ENCODE measurements at places on chromosomes 2 and 18.

DNA sequence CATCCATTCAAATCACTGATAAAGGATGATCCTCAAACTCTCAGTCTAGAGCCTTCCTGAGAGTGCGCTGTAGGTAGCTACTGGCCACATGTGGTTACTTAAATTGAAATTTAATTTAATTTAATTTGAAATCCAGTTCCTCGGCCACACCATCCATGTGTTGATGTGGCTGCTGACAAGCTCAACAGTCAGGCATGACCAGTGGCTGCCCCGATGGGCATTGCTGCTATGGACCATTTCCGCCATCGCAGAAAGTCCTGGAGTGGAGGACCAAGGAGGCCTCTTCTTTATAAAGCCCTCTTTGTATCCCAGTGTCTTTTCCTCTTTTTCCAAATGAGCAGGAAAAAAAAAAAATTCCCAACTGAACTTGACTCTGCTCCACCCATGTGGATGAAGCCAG is 100.6 kb downstream of the HDAC4 start:
- DNase-seq, result no peak

- DNase-seq, result no peak
These were observed 27.2 kb upstream of the COBLL1 start for GRCh38 chr2:164868563-164869419.

DNA sequence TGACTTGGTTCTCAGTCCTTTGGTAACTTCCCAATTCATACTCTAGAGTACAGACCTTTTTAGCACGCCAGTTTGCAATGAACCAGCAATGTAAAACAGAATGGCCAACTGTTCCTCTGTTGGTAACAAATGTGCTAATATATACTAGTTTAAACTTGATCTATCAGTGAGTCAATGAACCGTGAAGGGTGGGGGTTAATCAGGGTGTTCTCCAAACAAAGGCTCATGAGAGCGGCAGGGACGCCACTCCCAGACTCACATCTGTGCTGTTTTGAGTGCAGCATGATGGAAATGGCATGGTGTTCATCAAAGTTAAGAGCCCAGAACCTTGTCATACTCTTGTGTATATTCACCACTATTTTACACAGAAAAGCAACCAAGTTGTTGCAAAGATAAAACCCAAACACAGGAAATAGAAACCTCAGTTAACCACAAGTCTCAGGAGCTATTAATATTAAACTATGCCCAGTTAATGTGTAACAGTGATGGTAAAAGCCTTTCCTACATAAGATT is 70.3 kb downstream of the CERKL start:
- peak; percentile 76 for DNase-seq

GRCh38 chr2:119580550-119581072 is 36.4 kb downstream of the CFAP221 start:
- no peak for DNase-seq

DNA sequence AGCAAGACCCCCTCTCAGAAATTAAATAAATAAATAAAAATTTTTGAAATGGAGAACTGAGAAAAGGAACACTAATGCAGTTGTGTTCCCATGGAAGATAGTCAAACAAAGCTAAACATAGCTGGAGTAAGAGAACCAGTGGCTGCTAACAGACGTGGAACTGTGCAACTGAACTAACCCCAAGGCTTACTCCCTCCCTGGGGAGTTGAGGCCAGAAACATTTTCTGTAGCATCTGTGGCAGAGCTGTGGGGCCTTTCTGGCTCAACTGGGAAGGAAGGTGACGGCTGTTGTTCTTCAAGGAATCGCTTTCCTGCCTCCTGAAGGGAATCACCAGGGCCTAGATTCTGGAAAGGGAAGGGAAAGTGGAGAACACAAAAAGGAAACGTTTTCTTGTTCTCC is 53.9 kb upstream of the B3GNT2 start:
- no peak for DNase-seq

DNA sequence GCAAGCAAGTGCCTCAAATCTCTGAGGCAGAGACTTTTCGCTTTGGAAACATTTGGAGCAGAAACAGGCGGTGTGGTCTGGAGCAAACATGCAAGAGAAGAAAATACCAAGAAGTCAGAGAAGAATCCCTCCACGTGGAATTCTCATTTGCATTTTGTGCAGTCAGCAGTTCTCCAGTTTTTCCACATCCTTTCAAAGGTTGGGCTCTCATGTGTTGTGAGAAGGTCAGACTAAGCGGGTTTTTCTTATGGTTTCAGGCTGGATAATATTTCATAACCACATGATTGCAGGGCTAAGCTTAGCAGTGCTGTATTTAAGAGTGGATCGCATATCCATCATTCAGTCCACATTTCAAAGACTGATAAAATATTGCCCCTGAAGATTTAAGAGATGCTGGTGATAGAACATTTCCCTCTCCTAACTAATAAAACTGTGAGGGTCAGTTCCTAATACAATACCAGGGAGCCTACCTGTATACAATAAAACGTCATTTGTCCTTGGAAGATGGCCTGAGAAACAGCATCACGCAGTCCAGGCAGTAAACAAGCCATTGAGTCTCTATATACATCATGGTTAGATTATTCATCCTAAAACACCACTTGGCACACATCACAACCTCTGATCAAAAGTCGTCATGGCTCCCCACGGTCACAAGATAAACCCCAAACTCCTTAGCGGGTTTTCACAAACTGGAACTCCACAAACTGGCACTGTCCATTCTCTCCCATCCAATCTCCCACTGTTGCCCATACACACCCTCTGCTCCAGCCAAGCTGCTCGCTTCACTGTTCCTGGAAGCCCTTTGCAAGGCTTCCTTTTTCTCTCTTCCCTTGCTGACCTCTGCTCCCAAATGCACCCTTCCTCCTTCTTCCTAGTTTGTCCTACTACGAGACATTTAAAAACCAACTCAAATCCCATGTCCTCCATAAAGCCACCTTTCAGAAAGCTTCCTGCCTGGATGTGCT is 31.5 kb downstream of the ANKRD44 start:
- DNase-seq, result no peak

GRCh38 chr2:20585710-20586594 is 64.9 kb downstream of the HS1BP3 start:
- no peak for DNase-seq

DNA sequence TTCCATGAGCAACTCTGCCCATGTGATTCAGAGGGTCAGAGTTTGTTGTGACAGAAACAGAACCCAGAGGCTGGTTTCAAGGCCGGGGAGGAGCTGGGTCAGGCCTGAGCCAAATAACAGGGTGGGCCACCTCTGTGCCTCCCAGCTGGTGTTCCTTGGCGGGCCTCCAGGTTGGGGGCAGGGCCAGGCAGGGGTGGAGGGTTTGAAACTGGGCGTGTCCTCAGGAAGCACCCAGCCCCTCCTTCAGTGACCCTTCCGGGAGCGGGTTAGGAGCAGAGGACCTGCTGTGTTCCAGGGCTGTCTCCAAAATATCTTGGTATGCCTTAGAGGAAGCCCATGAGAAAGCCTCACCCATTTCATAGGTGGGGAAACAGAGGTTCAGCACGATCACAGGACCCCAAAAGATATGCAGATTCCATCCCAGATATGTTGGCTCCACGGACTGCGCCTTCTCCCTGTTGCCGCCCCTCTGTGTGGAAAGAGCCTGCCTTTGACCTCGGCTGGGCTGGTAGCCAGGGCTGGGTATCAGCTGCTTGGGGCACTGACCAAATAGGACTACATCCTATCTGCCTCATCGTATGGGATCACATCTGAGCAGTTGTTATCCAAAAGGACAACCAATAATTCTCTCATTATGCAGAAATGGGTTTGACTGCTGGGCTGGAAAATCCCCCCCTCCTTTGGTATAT is 74.8 kb upstream of the GLI2 start:
- DNase-seq, result no peak

GRCh38 chr18:66999003-66999402 is 395.1 kb upstream of the CDH19 start:
- DNase-seq, result no peak

DNA sequence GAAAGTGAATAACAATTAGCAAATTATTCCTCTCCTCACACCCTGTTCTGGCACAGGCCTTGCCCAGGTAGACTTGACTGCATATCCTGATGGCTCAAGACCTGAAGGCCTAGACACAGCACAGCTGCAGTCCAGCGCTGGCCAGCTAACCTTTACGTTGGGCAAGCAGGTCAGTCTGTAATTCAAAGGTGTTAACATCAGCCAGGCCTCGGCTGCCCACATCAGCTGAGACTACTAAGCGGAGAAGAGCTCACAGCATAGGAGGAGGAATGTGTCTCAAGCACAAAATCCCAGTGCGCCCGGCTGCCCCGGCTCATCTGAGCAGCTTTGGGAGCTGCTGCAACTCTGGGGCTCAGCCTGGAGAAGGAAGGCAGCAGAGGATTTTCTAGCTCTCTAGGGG is 33.5 kb upstream of the OTOF start:
- DNase-seq, result no peak

DNA sequence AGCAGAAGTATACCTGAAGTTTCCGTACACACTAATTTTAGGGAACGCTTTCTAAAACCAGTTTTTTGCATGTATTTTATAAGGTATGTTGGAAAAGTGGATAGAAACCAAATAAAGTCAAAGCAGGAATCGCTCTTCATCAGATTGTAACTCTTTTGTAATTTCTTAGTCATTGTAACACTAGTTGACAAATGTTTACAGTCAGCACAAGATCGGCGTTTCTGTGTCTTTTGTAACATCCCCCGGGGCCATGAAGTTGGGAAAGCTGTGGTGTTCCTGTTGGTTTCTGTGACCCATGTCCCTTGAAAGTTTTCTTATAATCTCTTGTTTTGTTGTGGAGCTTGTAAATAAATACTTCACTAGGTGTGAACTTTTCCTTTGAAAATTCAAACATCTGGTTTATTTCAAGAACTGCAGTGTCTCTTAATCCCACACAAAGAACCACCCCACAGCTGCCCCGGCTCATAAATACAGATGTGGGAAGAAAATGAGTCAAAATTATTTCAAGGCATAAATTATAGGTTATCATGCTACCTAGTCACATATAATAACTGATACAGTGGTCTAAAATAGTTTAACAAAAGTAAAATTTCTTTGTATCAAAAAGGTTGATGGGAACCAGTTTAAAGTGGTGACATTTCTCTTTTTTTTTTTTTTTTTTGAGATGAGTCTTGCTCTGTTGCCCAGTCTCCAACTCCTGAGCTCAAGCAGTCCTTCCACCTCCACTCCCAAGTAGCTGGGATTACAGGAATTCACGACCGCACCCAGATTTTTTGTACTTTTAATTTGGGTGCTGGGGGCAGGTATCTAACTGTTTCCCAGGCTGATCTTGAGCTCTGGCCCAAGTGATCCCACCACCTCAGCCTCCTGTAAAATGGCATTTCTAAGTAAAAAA is 751 bp upstream of the NMI start:
- DNase-seq, result peak; percentile 84

DNA sequence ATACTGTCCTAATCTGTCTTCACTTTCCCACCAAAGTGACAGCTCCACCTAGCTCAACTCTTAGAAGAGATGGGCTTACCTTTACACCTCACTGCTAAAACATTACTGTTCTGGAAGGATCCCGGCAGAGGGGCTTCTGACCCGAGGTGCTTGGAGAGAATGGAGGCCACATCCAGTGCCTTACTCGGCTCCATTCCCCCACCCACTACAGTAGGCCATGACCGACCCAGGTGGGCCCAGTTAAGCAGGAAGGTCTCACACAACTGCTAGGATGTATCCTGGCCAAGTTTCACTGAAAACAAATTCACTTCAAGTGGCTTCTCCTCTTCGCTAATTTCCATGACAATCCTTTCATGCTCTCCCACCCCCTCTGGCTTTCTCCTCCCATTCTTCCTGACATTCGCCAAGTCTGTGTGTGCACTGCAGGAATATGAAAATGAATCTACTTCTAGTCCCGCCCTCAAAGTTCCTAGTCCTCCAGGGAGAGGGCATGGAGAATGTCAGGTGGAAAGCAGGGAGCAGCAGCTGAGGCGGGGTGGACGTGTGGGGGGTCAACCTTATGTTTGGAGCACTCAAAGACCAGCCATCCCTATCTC is 11.8 kb downstream of the WIPF1 start:
- no peak for DNase-seq

DNA sequence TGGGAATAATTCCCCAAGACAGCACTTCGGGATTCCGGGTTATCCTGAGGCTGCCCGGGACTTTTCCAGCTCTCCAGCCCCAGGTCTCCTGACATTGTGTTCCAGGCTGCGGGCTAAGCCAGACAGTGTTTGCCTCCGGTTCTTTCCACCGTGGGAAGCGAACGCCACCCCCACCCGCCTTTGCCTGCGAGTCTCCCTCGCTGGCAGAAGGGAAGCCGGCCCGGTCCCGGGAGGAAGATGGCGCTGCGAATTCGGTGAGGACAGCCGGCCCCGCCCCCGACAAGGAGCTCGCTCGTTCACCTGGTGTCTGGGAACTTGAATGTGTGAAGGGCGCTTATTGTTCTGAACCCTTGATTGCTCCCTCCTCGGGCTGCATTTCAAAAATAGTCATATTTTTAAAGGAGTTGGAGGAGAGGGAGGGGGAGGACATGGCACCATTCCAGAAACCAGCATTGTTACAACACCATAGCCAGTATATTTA is 2.9 kb downstream of the LRATD1 start:
- peak; percentile 78 for DNase-seq

DNA sequence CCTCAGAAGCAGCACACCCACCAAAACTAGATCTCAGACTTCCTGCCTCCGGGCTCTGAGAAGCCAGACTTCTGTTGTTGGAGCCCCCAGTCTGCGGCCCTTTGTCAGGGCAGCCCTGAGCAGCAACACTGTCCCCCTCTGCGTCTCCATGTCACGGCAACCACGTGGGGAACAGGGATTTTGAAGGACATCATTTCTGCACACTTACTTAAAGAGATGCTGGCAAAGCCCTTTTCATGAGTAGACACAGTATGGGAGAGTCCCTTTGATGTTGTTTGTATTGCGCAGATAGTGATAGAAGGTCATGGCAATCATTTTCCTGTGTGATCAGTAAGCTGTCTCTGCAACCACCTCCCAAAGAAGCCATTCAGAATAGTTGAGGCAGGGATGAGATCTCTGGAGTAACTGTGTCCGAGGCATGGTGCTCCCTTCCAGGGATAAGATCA is 69.1 kb upstream of the ID2 start:
- DNase-seq, result no peak

GRCh38 chr2:40062381-40062780 is 283.3 kb upstream of the THUMPD2 start:
- no peak for DNase-seq

DNA sequence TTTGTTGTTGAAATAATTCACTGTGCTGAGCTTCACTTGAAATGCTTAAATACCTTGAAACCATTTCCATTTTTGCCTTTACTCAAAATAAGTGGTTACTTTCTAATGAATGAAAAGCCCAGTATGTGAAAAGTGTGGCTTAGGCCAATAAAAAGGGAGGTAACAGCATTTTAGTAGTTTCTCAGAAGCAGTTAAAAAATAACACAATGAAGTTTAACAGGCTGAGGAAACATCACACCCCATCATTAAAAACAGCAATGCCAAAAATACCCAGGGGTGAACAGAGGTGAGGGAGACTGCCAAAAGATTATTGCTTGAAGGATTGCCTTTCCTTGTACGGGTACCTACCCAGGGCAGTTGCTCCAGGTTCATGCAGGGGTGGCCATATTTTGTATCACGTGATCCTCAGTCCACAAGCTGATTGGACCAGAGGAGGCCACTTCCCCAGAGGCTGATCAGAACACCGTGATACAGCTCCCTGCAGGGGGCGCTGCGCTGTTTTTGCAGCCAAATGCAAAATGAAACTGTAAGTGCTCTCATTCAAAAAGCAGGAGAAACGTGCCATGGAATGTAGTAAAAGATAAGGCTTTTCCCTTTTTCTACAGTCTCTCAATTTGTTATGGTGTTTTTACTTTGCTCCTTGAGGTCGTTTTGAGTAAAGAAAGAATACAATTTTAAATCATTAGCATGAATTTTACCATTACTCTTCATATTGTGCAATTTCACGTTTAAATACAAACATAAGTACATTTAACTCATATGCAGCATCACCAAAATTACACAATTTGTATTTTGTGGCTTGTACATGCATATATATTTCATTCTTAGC is 70.2 kb upstream of the SH3BP4 start:
- peak; percentile 86 for DNase-seq

Measured in bronchial epithelial cell (primary cell).